ENCODE measurements at places on chromosomes 11 and 22. TPM values are rescaled to one million over a fixed set of nuclear protein-coding genes. Genes with fewer than 3 reads are reported as not detected.

Gene GUCD1
- polyA plus RNA-seq, result 51.7 TPM

Gene BATF2
- 1.0 TPM for polyA plus RNA-seq

Gene JAML
- polyA plus RNA-seq, result 1.5 TPM

Gene RBM14
- 67.5 TPM for polyA plus RNA-seq

Gene ART1
- polyA plus RNA-seq, result not detected

Gene CDC42BPG
- 0.43 TPM for polyA plus RNA-seq
